ENCODE measurements at places on chromosomes 2 and 18.

DNA sequence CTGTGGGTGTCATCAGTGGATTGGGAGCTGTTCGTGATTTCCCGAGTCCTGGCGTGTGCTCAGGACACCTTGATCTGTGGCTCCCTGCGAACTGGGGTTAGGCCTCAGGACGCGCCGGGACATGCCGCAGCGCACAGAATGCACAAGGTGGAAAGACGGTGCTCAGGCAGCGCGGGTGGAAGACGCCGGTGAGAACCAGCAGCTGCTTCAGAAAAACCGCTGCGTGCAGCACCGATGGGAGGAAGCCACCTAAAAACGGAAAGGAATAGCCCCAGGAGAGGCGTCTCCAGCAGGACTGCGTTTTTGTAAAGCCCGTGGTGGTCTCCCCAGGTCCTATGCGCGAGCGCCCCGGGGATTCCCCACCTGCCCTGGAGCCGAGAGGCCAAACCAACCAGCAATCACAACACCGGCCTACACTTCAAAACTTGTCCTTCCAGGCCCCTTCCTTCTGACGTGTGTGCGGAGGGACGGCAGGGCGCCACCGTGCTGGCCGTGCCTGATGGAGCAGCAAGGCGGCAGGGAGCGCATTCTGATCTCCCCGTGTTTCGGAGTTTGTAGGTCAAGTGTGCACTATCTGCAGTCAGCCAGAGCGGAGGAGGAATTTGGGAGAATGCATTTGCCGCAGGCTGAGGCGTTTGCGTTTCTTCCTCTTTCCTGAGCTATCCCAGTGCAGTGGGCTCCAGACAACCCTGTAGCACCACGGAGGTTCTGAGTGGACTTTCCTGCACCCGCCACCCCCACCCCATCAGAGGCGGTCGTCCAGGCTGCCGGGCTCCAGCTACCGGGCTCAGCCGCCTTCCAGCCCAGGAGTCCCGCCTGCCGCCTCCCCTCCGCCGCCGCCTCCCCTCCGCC is 32.2 kb downstream of the RTP5 start:
- DNase-seq, result no peak

GRCh38 chr2:189608795-189609422 is 28.3 kb upstream of the SLC40A1 start:
- DNase-seq, result no peak

DNA sequence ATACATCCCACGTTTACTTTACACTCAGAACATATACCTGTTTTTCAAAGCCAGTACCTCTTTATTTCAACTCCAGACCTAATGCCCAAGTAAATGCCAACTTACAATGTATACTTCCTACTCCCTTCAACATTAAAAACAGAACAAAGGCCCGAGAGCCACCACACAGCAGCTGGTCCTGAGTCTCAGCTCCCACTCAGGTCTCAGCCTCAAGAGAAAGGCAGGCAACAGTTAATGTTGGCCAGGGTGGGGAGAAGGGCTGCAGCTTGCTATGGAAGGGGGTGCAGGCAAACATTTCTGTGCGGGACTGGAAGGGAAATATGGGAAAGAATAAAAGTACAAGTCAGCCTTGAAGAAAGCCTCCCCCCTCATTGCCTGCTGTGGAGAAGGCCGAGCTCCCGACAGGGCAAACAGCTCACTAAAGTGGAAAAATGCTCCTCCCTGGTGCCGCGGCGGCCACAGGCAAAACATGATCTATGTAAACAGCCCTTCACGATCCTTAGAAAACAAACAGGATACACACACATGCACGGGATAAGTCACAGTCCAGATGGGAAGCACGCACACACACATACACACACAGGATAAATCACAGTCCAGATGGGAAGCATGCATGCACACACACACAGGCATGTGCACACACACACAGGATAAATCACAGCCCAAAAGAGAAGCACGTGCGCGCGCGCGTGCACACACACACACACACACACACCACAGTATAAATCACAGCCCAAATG is 67.4 kb downstream of the ADNP2 start:
- no peak for DNase-seq

DNA sequence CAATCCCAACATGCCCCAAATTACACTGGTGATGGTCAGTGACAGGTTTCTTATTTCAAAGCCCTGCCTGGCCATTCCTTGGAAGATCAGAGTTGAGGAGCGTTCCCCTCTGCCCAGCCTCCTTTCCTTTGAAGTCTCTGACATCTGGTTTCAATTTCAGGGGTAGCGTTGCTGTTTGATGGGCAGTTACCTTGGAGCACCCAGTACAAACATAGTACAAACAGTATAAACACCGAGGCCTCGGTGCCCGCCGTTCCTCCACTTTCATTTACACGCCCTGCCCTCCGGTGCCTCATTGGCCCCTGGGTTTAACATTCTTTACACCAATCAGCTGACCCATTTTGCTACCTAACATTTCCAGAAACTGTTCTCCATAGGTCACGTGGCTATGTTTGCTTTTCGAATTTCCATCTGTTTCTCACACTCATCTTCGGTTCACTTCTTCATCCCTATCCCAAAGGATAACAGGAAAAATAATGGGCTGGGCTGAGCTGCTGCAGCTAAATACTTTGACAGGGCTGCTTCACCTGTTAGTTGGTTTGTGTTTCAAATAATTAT is 65.6 kb downstream of the NRP2 start:
- DNase-seq, result no peak

GRCh38 chr2:5696404-5696944 is 4.3 kb downstream of the SOX11 start:
- no peak for DNase-seq

DNA sequence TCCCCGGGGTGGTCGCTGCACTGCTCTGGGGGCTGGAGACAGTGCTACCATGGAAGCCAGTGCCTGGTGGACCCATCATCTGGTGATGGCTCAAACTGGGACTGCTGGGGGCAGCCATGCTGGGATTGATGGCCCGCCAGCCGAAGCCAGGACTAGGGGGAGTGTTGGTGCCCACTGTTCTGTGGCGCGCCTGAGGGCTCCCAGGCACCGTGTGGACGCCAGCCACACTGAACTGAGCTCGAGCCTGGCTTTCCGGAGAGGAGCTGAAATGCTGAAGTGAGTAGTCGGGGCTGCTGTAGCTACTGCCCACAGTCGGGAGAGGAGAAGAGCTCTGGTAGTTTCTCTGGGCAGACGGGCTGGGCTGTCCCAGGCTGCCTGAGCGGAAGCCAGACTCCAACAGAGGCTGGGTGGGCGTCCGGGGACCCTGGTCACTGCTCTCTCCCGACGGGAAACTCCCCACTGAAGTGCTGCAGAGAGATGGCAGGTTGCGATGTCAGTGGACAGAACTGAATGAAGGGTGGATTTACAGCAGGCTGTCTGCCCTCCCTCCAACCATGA is 184.4 kb downstream of the TNS1 start:
- DNase-seq, result no peak

- peak; percentile 12 for DNase-seq
Measured at GRCh38 chr18:75246721-75247610, 36.4 kb downstream of the TSHZ1 start.

- DNase-seq, result no peak
Measured at GRCh38 chr2:166081852-166082251, 46.0 kb downstream of the SCN1A start.

DNA sequence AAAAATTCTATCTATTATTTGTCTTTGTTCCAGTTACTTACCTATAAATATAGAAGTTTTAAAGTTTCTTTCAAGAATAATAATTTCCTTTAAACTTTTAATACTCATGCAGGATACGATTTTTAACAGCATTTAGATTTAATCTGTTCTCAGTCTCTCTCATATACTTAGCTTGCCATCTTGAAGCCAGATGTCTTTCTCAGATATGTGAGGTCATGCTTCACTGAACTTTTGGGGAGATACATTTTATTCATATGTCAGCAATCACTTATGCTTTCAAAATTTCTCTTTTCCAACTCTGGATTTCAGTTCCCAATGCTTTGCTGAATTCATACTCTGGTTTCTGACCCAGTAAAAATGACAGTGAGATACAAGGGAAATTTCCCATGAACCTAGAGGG is 66.5 kb upstream of the CCDC178 start:
- no peak for DNase-seq

GRCh38 chr18:5543773-5544389 is at the start of gene EPB41L3:
EPB41L3 (minus strand) TSS chr18:5543997; CDS start chr18:5489183, 54,814 bp downstream.
- DNase-seq, result no peak

- no peak for DNase-seq
Measured at GRCh38 chr2:184835398-184835715, 237.0 kb downstream of the ZNF804A start.

All from activated naive CD4-positive, alpha-beta T cell treated with Interleukin-2 at 50 U/mL for 16 hours (primary cell).